ENCODE measurements at places on chromosomes 2 and 18.

DNA sequence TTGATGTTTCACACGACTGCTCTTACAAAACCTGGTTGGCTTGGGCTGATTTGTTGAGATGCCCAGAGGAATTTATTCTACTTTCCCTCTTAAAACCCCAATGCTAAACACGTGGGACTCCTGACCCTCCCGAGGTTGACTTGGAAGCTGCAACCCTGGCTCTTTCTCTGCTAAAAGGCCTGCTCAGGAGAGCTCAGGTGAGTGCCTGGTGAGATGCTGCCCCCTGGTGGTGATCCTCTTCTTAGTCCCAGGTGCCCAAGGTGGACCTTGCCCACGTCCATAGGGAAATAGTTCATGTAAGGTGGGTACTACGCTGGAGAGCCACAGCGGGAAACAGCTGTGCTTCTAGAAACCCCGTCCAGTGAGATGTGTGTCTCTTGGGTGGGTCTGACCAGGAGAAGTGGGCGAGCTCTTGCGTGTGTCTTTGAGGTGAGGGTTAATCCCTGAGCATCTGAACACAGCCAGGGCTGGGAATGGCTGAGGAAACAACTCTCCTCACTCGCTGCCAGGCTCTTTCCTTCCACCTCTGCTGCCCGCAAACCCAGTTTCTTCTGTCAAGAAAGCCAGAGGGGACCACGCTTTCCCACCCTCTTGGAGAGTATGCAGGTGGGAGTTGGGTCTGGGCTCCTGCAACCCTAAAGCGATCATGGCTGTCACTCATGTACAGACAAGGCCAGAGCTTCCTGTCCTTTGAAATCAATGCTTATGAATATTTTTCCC lies 25.5 kb upstream of the PXDN start:
- DNase-seq, result peak; percentile 58

DNA sequence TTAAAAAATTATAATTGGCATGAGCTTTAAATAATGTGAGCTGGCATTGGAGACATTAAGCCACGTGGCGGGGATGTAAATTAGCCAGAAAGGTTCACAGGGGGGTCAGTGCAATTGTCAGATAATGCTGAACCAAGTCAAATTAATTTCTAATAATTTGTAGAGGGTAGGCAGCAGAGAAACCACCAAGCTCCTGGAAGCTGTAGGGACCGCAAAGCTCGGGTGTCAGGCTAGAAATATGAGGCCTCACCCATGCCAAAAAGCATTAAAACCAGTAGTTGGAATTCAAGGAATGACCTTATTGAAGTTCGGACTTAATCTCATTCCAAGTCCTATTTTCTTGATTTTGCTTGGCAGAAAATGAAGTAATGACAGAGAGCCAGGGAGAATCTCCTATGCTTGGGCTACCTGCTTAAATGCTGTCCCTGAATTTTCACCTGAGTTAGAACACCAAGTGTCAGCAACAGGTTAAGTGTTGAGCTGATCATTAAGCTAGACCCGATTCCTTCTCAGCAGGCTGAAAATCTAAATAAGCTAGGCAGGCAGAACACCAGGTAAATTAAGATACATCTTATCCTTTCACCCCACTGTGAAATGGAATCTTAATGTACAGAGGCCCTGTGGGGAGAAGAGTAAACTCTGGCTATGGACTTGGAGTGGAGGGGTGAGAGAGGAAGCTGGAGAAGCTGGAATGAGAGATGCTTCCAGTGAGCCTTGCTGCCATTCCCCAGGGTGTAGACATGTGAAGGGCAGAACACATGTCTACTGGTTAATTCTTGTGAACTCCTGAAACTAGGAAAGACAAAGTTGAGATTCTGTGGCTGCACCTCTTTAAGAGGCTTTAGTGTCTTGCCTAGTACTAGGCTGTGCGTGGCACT lies 520.0 kb downstream of the SLC4A3 start:
- peak; percentile 75 for DNase-seq

DNA sequence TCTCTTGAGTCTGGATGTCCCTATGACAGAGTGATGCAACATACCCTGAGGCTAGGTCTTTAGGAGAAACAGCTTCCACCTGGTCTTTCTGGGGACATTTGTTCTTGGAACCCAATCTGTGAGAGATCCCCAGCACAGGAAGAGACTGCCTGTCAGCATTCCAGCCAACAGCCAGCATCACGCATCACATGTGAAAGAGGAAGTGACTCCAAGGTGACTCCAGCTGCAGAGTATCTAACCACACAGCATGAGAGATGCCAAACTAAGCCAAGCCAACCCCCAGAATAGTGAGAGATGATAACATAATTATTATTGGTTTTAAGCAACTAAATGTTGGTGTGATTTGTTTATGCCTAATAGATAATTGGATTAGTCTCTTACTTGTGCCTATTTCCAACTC lies 35.7 kb downstream of the C18orf63 start:
- no peak for DNase-seq

DNA sequence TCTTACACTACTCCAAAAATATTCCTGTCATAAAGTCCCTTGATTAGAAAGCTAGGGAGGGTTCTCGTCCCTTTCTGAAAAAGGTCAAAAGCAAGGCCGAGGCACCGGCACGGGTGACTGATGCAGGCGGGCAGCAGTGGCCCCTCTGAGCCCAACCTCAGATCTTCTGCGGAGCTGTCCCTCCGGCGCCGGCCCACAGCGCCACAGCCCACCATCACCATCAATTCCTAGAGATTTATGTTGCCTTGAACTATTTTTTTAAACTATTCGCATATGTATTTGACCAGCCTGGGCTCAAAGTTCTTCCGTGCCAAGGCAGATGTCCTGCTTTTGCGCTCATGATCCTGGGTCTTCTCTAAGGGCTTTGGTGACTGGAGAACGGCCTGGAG lies 26.8 kb downstream of the PRELID3A start:
- no peak for DNase-seq

DNA sequence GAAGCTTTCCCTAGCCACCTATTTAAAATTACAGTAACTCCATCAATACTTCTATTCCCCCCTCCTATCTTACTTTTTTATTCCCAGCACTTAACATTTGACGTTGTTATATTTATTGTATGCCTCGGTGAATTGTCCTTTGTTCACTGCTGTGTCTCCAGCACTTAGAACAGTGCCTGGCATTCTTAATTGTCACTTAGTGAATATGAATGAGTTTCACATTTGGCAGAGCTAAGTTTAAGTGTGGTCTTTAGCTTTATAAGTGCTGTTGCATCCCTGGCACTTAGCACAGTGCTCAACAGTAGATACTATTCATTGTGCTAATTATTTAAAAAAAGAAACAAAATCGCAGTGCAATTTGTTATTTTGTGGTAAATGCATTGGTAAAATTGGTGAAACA lies 1.7 kb downstream of the RMP24 start:
- DNase-seq, result no peak

GRCh38 chr2:181991171-181991885 lies 5.7 kb downstream of the PPP1R1C start:
- no peak for DNase-seq

DNA sequence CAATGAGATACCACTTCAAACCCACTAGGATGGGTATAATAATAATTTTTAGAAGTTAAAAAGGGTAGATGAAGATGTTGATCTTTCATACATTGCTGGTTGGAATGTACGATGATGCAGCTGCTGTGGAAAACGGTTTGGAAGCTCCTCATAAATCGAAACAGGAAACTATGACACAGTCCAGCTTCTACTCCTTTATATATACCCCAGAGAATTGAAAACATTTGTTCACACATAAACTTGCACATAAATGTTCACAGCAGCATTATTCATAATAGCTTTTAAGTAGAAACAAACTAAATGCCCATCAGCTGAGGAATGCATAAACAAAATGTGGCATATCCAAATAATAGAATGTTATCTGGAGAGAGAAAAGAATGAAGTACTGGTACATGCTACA lies 95.0 kb downstream of the STRADB start:
- no peak for DNase-seq

- DNase-seq, result peak; percentile 5
Measured at GRCh38 chr18:62329691-62330454, 4.8 kb downstream of the TNFRSF11A start.
